NK-92 treated with Interleukin-12 subunit alpha and Interleukin-12 subunit beta, amount 100 ng/mL, for 24 hours (cell line): ENCODE measurements at places on chromosomes 3 and 15.
A peak's percentile ranks its signal among the peaks of the same experiment; 100 is the strongest.

DNA sequence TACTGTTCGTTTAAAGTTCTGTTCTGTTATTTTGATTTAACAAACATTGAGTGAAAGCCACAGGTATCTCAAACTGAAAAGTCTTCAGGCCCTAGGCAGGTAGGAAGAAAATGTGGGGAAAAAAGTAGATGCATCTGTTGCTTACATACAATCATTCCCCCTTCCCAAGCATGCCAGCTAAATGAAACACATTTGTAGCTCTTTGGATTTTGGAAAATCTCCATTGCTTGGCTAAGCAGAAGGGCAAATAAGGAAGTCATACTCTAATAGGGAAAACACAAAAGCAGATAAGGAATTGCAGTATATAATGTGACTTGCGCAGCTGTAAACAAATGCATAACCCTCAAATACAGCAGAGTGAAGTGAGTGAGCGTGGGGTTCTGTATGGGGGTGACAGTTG is 375.9 kb downstream of the FGF12 start:
- DNase-seq = no peak

DNA sequence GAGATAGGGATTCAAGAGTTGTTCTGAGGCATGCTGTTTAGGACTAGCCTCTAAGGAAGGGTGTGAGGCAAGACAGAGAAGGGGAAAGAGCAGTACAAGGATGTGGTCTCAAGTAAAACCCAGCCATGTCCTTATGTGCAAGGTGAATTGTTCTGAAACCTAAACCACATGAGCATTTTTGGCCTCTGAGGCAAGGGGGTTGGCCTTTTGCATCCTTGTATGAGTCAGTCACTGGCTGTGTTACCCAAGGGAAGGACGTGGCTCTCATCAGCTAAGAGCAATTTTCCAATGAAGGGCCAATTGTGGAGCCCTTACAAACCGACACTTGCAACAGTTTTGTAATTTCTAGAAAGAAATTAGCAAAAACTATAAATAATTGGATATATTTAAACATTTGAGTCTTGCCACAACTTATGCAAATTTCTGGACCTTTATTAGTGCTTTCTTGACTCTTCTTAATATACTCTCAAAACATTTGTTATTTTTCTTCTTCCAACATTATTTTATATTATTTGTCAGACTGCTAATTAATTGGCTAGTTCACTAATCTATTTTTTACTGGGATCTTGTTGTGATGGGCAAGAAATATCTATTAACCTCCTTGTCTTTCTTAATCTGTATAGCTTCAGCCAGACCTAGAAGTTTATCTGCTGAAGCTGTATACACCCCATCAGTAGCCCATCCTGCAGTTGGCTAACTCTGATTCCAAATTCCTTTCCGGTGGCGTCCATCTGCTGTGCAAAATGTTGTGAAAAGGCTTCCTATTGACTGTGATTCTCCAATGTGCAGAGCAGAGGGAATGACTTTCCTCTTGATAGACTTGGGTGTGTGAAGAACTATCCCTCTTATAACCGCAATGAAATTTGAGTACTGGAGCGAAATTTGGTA is 97.7 kb upstream of the P2RY1 start:
- peak; percentile 75 for DNase-seq

- DNase-seq = no peak
These were observed 16.3 kb upstream of the TRPM7 start for GRCh38 chr15:50702762-50703334.

DNA sequence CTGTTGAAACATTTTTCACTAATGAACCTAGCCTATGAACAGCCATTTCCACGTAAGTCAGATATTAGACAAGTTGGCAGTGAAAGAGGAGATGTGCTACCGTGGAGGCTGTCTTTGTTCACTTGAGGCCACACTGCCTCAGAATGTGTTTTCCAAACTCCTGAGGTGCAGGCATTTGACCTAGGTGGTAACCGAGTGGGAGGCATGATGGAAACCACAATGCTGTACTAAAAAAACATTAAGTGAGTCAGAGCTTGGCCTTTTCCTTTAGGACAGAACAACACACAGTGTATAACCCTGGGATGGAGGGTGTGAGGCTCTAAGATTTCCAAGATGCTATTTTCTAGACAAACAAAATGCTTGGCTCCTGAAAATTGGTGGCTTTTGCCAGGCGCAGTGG is 406.3 kb downstream of the SOX2 start:
- no peak for DNase-seq

DNA sequence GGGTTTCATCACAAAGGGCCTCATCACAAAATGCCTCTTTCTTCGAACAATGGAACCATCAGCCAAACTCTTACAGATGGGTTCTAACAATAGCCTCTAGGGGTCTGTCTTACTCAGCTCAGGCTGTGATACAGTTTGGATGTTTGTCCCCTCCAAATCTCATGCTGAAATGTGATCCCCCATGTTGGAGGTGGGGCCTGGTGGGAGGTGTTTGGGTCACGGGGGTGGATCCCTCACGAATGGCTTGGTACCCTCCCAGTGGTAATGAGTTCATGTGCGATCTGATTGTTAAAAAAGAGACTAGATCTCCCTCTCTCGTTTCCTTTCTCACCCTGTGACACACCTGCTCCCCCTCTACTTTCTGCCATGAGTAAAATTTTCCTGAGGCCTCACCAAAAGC is 47.9 kb upstream of the LIPC start:
- no peak for DNase-seq

DNA sequence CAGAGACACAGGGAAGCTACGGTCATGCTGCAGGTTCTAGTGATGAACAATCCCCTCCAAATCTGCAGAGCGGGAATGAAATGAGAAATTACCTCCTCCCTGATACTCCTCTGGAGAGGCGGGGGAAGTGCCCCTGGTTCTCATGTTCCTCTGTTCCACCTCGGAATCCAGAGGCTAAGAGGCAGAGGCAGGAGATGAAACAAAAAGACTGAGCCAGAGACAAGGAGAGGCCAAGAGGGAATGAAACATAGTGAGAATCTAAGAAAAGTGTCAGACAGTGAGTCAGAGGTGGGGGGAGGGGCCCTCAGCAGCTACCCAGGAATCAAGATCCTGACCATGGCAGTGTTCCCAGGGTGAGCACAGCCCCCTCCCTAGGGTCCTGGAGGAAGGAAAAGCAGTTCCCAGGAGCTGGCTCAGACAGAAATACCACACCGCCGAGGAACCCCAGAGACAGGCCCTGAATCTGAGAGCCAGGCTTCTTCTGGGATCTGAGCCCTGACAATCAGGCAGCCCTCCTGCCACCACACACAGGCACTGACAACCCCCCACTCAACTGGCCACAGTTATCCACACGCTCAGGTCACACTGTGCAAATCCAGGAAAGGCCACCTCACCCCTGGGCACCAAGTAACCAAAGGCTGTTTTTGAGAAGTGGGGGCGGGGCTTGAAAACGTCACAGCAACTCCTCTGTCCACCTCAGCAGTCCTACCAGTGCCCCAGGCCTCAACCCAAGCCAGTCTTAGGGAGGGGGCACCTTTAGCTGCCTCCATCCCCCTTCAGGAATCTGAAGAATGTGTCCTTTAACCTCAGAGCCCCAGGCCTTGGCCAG is 2.4 kb downstream of the CSRNP1 start:
- DNase-seq = peak; percentile 24

GRCh38 chr3:12541625-12542024 is 3.7 kb downstream of the MKRN2OS start:
- no peak for DNase-seq
